Stimulated activated CD8-positive, alpha-beta memory T cell treated with anti-CD3 and anti-CD28 coated beads, Interleukin-7, amount 100 ng/mL, for 1 hour (primary cell): ENCODE measurements at places on chromosomes 6 and 20.

DNA sequence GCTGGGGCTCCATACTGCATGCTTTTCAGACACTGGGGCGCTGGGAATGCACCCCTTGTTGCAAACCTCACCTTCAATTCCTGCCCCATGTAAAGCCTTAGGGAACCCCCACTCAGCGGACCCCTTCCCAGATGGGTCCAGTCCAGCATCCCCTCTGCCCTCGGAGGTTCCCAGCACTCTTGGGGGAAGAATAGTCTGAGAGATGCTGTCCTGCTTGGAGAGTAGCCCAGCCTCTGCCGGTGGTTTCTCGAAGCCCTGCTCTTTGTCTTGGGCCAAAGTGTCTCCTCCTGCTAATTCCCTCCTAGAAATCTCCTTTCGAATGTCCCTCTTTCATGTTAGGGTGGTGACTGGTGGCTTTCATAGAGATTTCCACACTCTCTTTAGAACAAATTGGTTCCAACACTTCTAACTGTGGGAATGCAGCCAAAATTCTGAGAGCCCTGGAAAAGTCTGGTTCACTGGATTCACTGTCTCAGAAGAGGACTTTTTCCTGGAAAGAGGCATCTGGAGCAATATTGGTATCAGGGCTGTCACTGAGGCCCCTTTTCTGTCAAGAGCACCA lies 24.9 kb upstream of the SULF2 start:
- DNase-seq, result no peak

GRCh38 chr20:36856691-36857635 lies 19.0 kb upstream of the TLDC2 start:
- no peak for DNase-seq

DNA sequence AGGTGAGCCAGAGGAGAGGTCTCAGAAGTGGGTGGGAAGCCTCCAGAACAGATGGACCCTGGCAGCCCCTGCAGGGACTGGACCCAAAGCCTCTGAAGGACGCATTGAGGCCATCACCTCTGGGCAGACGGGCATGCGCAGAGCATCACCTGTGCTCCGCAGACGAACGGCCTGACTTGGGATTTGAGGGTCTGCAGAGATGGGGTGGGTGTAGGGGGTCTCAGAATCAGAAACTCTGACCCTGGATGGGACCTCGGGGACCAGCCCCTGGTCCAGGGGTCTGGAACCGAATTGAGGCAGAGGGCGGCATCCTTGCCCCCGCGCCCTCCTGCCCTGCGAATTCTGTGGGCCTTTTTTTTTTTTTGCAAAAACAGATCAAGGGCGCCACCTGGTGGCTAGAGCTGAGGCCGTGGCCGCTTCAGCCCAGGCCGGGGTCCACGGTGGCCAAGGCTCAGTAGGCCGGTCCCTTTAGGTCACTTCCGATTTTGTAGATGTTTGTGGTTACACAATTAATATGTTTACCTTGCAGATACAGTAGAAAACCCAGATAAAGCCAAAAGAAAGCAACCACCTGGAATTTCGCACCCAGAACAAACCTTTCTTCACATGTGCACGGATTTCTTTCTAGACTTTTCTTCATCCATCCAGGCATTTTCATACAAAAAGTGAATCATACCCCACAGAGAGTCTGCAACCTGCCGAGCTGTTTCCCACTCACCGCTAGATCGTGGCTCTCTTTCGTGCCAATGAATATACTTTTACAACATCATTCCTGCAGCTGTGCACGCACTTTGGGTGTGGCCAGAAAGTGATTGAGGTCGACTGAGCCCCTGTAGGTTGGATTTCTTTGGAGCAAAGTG lies 25.9 kb downstream of the ZBP1 start:
- no peak for DNase-seq

GRCh38 chr6:149384464-149384863 lies 15.6 kb upstream of the SUMO4 start:
- DNase-seq, result no peak
